Activated T-helper 17 cell treated with anti-CD3 and anti-CD28 coated beads, Interleukin-2, amount 50 U/mL, for 72 hours (primary cell): ENCODE measurements at places on chromosomes 16 and 17. TPM values are rescaled to one million over a fixed set of nuclear protein-coding genes. Genes with fewer than 3 reads are reported as not detected.
A peak's percentile ranks its signal among the peaks of the same experiment; 100 is the strongest.

The ZNF750 gene
- total RNA-seq = not detected

The LRRC37A3 gene
- 10.1 TPM for total RNA-seq

The CDYL2 gene
- total RNA-seq = 26.3 TPM

The CDH11 gene
- total RNA-seq = not detected

GRCh38 chr16:13333336-13333735 lies 431.9 kb downstream of the SHISA9 start:
- no peaks in the 10 kb centered on the region for H3K27me3 ChIP-seq
- no peaks in the 10 kb centered on the region for H3K36me3 ChIP-seq
- no peak overlapping the region for H3K4me3 ChIP-seq
- no peak for ATAC-seq
- H3K4me1 ChIP-seq = no peaks in the 10 kb centered on the region
- no peak overlapping the region for H3K27ac ChIP-seq

DNA sequence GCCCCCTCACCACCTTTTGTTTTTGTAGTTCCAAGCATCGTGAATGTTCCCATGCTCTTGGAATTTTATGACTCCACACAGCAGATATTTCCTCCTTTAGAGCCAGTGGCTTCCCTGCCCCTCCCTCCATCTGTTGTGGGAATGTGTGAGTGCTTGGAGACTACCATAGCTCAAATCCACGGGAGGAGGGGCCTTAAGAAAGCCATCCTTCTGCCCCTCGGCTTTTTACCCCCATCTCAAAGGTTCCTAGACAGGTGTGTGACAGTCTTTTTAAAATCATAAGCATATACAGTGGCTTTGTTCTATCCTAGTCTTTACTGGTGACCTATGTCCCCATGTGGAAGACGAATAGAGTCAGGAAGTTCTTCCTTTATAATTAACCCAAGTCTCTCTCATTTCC lies 47.2 kb downstream of the YPEL2 start:
- peak overlapping the region; percentile 57 for H3K27ac ChIP-seq

DNA sequence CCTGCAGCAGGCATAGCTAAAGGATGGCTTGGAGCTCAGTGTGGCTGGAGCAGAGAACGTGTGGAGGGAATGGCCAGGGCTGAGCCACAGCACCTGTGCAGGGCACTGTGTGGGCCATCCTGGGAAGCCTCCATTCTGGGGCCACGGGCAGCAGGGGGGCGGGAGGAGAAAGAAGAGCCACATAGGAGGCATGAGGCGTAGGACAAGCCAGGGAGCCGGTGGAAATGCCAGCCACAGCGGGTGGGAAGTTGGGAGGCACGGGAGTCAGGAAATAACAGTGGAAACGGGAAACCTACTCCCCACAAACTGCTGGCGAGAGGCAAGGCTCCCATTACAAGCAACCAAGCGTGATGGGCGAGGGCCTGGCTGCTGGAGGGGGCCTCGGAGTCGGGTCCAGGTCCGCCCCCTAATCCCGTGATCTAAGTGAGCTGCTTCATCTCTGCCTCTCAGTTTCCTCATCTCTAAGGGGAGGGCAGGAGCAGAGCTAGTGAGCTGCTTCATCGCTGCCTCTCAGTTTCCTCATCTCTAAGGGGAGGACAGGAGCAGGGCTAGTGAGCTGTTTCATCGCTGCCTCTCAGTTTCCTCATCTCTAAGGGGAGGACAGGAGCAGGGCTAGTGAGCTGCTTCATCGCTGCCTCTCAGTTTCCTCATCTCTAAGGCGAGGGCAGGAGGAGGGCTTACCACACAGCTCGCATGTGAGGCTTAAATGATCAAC lies 104.9 kb downstream of the ADCY9 start:
- H3K4me1 ChIP-seq = peaks cover 4% of the 10 kb centered on the region
- no peak overlapping the region for H3K4me3 ChIP-seq
- no peak overlapping the region for H3K27ac ChIP-seq
- H3K27me3 ChIP-seq = no peaks in the 10 kb centered on the region

DNA sequence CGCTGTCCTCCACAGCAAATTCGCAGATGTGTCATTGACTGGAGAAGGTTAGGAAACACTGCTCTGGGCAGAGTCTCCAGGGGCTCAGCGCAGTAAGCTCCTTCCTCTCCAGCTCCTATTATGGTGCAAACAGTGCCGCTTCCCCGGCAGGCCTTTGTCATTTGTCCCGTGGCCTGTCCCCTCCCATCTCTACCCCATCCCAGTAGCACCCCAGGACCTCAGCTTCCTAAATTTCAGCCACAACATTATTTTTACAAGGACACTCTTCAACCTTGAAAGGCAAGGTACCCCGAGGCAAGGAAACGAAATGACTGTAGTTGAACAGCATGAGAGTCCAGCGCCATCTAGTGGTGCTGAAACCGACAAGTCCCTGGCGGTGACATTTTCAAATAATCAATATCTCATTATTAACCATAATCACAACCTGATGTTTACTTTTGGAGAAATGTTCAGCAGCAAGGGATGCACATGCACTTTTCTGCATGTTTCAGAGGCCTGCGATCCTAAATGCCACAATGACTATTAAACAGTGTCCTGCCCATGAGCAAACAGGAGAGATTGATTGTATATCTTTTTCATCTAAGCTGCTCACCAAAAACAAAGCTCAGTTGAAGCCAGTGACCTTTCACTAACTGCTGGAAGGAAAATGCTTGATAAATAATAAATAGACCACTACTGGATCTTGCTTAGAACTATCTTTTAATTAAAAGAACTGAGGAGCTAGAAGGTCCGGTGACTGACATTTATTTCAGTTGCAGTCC lies 16.5 kb downstream of the MRPS23 start:
- H3K4me1 ChIP-seq = no peaks in the 10 kb centered on the region
- peak; percentile 75 for ATAC-seq
- no peaks in the 10 kb centered on the region for H3K27me3 ChIP-seq
- H3K27ac ChIP-seq = no peak overlapping the region
- no peak overlapping the region for H3K4me3 ChIP-seq

GRCh38 chr16:3474136-3474779 lies 21.0 kb downstream of the C16orf90 start:
- H3K27ac ChIP-seq = no peak overlapping the region
- H3K4me3 ChIP-seq = no peak overlapping the region

DNA sequence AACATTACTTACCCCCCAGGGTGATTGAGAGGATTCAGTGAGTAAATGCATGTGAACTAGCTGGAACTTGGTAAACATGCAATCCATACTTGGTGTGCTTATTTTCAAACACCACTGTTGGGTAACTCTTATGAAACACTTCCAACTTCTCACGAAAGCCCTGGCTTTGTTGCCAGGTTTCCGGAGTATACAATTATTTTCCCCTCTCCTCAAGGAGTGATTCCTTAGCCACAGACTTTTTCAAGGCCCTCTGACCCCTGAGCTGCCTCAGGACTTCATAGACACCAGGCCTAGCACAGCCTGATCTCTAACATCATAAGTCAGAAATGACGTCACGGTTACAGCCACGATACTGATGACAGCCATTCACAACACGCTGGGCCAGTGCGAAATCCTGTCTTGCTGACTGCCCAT lies 27.6 kb downstream of the HSD17B2 start:
- peaks cover 32% of the 10 kb centered on the region for H3K27me3 ChIP-seq
- H3K4me3 ChIP-seq = no peak overlapping the region
- ATAC-seq = no peak

GRCh38 chr17:62626719-62627218 lies 701 bp upstream of the MRC2 start:
- peak overlapping the region; percentile 94 for H3K4me3 ChIP-seq
- no peak overlapping the region for H3K27ac ChIP-seq
- H3K4me1 ChIP-seq = peaks cover 12% of the 10 kb centered on the region
- no peak for ATAC-seq

DNA sequence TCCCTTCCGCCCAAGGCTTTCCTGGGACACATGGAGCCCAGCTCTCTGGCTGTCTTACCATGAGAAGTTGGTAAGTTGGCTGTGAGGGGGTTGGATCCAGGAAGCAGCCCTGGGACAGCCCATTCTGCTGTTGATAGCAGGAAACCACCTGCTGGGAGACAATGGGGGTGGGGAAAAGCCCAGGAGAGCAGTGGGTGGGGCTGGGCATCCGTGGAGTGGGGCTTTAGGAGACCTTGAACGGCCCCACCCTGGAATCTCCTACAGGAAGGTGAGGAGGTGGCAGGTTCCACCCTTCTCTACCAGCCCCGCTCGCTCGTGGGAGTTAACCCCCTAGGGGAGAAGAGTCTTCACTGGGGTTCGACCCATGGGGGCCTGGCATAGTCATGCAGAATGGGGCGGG lies 5.8 kb downstream of the TMEM92 start:
- H3K36me3 ChIP-seq = no peaks in the 10 kb centered on the region
- peaks cover 23% of the 10 kb centered on the region for H3K4me1 ChIP-seq
- no peak for ATAC-seq
- H3K4me3 ChIP-seq = no peak overlapping the region
- no peak overlapping the region for H3K27ac ChIP-seq

DNA sequence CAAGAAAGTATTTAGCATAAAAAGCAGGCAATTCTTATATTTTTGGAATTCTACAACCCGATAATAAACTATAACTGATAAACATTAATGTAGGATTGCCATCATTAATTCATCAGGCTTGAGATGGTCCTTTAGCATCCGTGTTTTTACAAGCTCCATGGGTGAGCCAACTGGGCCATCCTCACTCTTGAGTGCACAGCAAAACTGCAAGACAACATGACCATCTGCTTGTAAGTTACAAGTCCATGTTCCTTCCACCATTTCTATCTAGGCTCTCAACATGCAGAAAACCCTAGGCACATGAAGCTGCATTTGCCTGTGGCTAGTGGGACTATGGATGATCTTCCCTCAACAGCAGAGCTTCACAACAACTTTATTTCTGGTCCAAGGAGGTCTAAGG lies 40.1 kb downstream of the ADAMTS18 start:
- H3K4me1 ChIP-seq = no peaks in the 10 kb centered on the region
- no peak overlapping the region for H3K27ac ChIP-seq
- no peak overlapping the region for H3K4me3 ChIP-seq
- H3K27me3 ChIP-seq = peaks cover 5% of the 10 kb centered on the region
- H3K36me3 ChIP-seq = no peaks in the 10 kb centered on the region
- no peak for ATAC-seq

GRCh38 chr17:70563281-70563820 lies 394.0 kb downstream of the KCNJ2 start:
- ATAC-seq = no peak
- H3K36me3 ChIP-seq = no peaks in the 10 kb centered on the region

- no peaks in the 10 kb centered on the region for H3K4me1 ChIP-seq
- ATAC-seq = no peak
- H3K36me3 ChIP-seq = no peaks in the 10 kb centered on the region
- no peak overlapping the region for H3K27ac ChIP-seq
Measured at GRCh38 chr16:65547772-65548446, 426.0 kb upstream of the CDH11 start.

- peak overlapping the region; percentile 33 for H3K27ac ChIP-seq
- peaks cover 25% of the 10 kb centered on the region for H3K36me3 ChIP-seq
- no peaks in the 10 kb centered on the region for H3K27me3 ChIP-seq
- H3K4me1 ChIP-seq = peaks cover 60% of the 10 kb centered on the region
- ATAC-seq = no peak
- H3K4me3 ChIP-seq = peak overlapping the region; percentile 90
Measured at GRCh38 chr17:35239823-35240222, 3.0 kb upstream of the SLFN5 start.

DNA sequence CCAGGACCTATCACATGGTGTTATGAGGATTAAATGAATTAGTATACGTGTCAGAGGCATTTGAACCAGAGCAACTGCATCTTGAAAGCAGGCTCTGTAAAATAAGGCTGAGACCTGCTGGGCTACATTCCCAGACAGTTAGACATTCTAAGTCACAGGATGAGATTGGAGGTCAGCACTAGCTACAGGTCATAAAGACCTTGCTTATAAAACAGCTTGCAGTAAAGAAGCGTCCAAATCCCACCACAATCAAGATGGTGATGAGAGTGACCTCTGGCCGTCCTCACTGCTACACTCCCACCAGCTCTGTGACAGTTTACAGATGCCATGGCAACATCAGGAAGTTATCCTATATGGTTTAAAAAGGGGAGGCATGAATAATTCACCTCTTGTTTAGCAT lies 71.8 kb downstream of the IRF8 start:
- no peaks in the 10 kb centered on the region for H3K36me3 ChIP-seq
- no peak for ATAC-seq
- no peak overlapping the region for H3K27ac ChIP-seq
- no peak overlapping the region for H3K4me3 ChIP-seq
- peaks cover 4% of the 10 kb centered on the region for H3K27me3 ChIP-seq

DNA sequence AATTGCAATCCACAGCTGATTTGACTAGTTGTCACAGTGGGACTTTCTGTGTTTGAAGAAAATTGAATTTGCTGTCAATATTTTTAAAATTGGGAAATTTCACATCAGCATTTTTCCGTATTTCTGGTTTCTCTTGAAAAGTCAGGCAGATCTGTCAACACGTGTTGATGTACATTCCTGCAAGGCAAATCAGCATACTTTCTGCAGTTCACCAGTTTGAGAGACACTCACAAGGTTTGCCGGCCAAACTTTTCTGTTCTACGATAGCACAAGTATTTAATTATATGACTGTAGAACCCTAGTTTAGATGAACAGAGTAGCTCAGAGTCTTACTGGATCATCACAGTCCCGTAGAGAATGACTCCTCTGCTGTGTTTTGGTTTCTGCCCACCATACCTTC lies 102.0 kb downstream of the ADAMTS18 start:
- H3K4me1 ChIP-seq = peaks cover 1% of the 10 kb centered on the region
- no peak overlapping the region for H3K27ac ChIP-seq
- ATAC-seq = no peak
- no peaks in the 10 kb centered on the region for H3K36me3 ChIP-seq
- H3K4me3 ChIP-seq = no peak overlapping the region
- peaks cover 13% of the 10 kb centered on the region for H3K27me3 ChIP-seq

DNA sequence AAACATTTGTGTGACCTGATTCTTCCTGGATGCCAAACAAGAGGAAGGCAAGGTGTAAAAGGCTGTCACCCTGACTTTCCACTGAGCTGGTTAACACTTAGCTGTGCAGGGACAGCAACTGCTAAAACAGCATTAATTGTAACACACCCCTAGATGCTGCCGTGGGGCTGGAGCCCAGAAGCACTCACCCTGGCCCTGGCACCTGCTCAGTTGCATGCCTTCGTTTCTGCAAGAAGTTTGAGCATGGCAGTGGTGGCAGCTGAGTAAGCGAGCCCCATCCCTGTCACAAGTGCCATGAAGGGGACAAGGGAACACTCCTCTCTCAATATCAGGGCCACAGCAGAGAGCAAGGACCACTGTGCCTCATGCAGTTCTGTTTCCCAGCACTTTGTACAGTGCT lies 330.2 kb downstream of the TMEM114 start:
- ATAC-seq = no peak
- H3K4me3 ChIP-seq = no peak overlapping the region
- no peaks in the 10 kb centered on the region for H3K4me1 ChIP-seq
- no peaks in the 10 kb centered on the region for H3K27me3 ChIP-seq

DNA sequence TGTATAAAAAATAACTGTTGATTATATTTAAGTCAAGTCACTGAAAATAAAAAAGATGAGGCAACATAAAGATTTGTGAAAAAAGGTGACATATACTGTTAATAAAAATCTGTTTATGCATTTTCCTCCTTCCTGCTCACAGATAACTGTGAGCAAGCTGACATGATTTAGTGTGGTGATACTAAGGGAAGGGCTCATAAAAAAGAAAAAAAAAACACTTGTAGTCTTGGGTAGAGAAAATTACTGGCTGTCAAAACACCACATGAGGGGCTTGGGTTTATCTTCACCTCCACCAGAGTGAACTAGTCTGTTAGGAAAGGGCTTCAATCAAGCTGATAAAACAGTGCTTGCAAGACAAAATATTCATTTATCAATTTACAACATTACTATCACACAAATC lies 247.6 kb downstream of the CNTNAP4 start:
- no peaks in the 10 kb centered on the region for H3K36me3 ChIP-seq
- H3K27me3 ChIP-seq = no peaks in the 10 kb centered on the region
- ATAC-seq = no peak
- no peak overlapping the region for H3K4me3 ChIP-seq
